ENCODE measurements at places on chromosomes 6 and 20. TPM values are rescaled to one million over a fixed set of nuclear protein-coding genes. Genes with fewer than 3 reads are reported as not detected.
A peak's percentile ranks its signal among the peaks of the same experiment; 100 is the strongest.

The DZANK1 gene
- total RNA-seq = 1.4 TPM

DNA sequence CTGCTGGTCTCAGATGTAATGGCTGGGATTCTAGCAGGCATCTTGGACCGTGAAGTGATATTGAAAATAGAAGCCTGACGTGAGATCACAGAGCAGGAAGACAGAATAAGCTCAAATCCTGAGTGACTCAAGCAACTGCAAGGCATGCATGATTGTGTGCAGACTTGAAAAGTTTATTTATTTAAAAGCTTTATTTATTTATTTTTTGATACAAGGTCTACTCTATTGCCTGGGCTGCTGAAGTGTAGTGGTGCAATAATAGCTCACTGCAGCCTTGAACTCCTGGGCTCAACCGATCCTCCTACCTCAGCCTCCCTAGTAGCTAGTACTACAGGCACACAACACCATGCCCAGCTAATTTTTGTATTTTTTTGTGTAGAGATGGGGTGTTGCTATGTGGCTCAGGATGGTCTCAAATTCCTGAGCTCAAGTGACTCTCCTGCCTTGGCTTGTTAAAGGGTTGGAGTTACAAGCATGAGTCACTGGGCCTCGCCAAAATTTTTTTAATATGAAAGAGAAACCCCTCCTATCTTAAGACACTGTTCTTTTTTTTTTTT lies 40.1 kb upstream of the RNF144B start:
- H3K36me3 ChIP-seq = no peaks in the 10 kb centered on the region
- no peaks in the 10 kb centered on the region for H3K4me1 ChIP-seq
- H3K4me3 ChIP-seq = no peak overlapping the region
- no peak overlapping the region for H3K27ac ChIP-seq
- DNase-seq = no peak

The OLIG3 gene
- 0.32 TPM for total RNA-seq

The LKAAEAR1 gene
- not detected for total RNA-seq

The OPRL1 gene
- 1.4 TPM for total RNA-seq

DNA sequence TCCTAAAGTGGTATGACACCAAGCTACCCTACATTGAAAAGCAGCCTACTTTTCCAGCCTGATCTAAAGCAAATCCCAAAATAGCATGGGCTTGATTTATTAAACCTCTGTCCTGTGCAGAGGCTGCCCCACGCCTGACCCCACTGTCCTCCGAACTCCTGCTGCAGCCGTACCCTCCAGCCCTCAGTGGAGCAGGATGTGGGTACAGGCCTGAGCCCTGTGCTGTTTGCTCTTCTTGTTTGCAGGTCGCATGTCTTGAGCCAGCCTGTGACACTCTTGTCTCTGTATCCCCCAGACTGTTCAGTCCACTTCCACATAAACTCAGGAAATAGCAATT lies 61.2 kb downstream of the RPP40 start:
- H3K4me3 ChIP-seq = no peak overlapping the region
- H3K36me3 ChIP-seq = peaks cover 45% of the 10 kb centered on the region
- DNase-seq = no peak
- H3K27ac ChIP-seq = peak overlapping the region; percentile 3
- peaks cover 25% of the 10 kb centered on the region for H3K4me1 ChIP-seq

The TSHZ2 gene
- 10.3 TPM for total RNA-seq

DNA sequence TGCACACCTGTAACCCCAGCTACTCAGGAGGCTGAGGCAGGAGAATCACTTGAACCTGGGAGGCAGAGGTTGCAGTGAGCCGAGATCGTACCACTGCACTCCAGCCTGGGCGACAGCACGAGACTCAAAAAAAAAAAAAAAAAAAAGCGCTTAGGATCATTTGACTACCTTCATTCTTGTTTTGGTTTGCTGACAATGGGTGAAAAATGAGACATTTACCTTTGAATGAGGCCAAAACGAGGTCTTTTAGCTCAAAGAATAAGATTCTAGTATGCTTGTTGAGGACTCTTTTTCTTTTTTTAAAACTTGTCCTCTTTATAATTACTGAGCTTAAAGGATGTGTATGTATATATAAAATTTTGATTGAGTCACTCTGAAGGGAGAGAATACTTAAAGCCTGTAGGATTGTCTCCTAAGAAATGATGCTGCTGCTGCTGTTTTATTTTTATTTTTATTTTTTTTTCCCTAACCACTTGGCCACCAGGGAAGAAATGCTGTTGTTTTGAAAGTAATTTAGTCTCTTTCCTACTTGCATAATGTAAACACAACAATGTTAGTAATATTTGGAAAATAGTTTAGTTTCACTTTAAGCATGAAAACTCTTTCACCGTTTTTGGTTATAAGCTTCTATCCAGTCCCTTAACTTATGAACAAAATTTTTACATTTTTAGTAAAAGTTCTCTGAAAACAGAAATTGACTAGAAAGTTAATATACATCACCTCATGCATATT lies 7.9 kb downstream of the UBR2 start:
- H3K4me3 ChIP-seq = no peak overlapping the region
- H3K4me1 ChIP-seq = peaks cover 75% of the 10 kb centered on the region
- no peak overlapping the region for H3K27ac ChIP-seq
- peaks cover 9% of the 10 kb centered on the region for H3K36me3 ChIP-seq

The FARS2 gene
- total RNA-seq = 24.9 TPM

DNA sequence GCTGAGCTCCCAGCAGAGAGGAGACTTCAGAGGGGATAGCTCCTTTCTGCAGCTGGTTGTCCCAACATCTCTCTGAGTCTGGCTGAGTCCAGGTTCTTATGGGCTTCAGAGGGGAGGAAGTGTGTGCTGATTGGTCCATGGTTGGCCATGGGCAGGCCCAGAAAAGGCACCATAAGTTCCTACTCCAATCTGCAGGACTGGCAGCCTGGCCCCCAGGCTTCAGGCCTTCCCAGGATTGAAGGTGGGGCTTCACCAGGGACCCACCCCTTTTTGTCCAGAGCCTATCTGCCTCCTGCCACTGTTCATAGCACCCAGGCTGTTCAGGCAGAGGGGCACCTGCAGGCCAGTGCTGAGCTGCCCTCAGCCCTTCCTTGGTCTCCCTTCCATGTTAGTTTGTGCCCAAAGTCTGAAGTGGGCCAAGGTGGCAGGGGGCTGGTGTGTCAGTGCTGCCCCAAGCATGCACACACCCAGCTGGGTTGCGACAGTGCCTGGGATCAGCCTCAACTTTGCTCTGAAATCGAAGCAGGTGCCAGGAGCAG lies 21.6 kb upstream of the TOP1 start:
- peaks cover 38% of the 10 kb centered on the region for H3K4me1 ChIP-seq
- H3K4me3 ChIP-seq = no peak overlapping the region
- no peaks in the 10 kb centered on the region for H3K27me3 ChIP-seq
- no peak for DNase-seq

DNA sequence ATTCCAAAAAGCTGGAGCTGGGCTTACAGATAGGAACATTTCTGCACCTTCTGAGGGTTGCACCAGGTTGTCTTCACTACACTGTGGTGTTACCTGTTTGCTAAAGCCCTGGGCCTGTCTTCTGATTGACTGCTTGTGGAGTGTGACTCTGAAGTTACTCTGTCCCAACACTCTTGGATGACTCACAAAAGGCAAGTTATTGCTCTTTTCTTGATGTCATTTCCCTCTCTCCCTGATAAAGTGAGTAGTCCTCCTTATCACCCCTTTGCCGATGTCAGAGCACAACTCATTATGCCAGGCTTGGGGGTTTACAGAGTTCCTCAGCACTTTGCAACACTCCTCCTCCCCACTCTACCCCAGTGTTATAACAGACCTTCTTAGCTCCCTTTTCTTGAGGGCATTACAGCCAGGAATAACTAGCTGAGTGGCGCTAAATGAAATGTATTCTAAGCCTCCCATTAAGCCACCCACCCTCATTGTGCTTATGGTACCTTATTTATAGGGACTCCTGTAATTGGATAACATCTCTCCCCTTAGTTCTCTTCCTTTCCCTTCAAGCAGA lies 36.1 kb upstream of the NKX2-4 start:
- H3K36me3 ChIP-seq = no peaks in the 10 kb centered on the region
- no peak for DNase-seq
- H3K4me1 ChIP-seq = no peaks in the 10 kb centered on the region
- no peak overlapping the region for H3K4me3 ChIP-seq

- H3K27me3 ChIP-seq = no peaks in the 10 kb centered on the region
- H3K4me1 ChIP-seq = peaks cover 15% of the 10 kb centered on the region
- peak overlapping the region; percentile 24 for H3K27ac ChIP-seq
- no peak for DNase-seq
- H3K36me3 ChIP-seq = no peaks in the 10 kb centered on the region
Observed at GRCh38 chr20:37821696-37822095, 81.2 kb upstream of the VSTM2L start.

The SNRPB gene
- total RNA-seq = 127 TPM

- no peaks in the 10 kb centered on the region for H3K27me3 ChIP-seq
- H3K36me3 ChIP-seq = peaks cover 6% of the 10 kb centered on the region
- no peak overlapping the region for H3K27ac ChIP-seq
- no peak overlapping the region for H3K4me3 ChIP-seq
- DNase-seq = no peak
Observed at GRCh38 chr6:75830959-75831885, 82.2 kb downstream of the MYO6 start.

The WFDC10B gene
- not detected for total RNA-seq
